Endothelial cell of umbilical vein (primary cell): ENCODE measurements at places on chromosomes 6 and 20. TPM values are rescaled to one million over a fixed set of nuclear protein-coding genes. Genes with fewer than 3 reads are reported as not detected.

GRCh38 chr6:39625209-39625608 is 100.0 kb downstream of the KIF6 start:
- no peak for DNase-seq

Gene PCNA
- 161 and 175 TPM in 2 replicates for total RNA-seq

DNA sequence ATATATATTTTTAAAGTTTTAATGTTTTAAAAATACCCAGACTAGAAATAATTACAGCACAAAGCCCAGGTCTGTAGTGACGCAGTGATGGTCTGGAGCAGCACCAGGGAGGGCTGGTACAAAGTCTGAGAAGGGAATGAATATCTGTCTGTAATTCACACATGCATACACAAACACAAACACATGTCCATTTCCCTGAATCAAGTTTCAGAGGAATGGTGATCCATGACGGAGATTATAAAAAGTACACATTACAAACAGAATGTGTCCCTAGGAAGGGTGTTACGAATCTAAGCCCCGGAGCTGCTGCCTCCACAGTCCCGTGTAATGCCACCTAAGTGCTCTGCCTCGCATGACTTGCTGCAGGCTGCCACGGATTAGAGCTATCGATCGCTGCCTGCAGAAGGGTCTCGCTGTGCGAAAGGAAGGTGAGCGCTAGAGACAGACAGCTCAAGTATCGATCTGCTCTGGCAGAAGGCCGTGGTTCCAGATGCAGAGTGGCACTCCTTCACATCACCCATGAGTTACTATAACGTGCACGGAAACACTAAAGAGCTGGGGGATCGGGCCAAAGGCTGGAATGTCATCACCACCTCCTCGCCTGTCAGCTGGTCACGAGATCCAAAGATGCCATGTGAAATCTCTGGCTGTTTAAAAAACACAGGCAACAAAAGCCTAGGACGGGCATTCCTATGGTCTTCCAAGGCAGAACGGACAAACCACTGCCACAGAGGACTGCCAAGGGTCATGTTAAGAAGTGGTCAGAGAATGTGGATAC is 87.1 kb downstream of the INSM1 start:
- no peak for DNase-seq

DNA sequence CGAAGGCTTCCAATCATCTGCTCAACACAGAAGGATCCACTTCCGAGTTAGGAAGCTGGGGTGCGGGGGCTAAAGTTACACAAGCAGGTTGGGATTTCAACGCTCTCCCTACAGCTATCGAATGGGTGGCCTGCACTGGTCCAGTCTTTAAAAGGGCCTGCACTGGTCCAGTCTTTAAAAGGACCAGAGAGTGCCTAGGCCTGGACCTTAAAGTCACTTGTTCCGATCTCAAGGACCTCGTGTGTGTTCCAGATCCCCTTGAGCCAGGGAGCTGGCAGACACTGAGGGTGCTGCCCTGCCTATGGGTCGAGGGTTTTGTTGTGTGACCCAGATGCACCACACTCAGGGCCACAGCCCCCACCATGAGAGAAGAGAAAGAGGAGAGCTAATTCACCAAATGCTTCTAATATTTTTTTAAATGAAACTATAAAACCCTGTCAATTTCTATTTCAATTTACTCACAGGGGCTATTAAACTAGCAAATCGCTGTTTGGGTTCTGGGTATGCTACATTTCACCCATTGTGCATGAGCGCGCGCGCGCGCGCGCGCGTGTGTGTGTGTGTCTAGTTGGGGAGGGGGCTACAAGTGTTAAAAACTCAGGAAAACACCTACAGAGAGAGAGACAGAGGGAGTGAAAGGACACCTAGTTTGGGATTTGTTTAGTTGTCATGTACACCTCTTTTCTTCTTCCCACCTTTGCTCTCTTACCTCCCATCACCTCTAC is 7.5 kb downstream of the TFAP2B start:
- DNase-seq = no peak

Gene FAM162B
- not detected in 2 replicates for total RNA-seq

- DNase-seq = no peak
Measured at GRCh38 chr20:52833901-52834300, 138.3 kb upstream of the TSHZ2 start.

Gene LAMA2
- total RNA-seq = 0.75 and 0.99 TPM in 2 replicates

GRCh38 chr6:134529921-134530320 is 212.0 kb upstream of the SGK1 start:
- DNase-seq = no peak

DNA sequence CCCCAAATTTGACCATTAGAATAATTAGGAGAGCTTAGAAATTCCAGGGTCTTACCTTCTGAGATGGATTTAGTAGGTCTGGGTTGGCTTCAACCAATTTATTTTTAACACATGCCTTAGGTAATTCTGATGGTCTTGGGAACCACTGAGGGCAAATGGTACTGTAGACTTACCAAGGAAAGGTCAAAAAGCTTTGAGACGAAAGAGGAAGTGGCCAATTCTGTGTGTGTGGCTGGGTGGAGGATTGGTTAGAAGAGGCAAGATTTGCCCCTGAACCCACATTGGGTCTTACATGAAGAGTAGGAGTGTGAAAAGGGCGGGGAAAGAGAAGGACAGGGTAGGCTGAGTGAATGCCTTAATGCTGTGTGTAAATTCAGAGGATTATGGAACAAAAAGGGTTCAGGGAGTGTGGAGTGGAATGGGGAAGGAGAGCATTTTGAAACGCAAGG is 2.7 kb downstream of the ITCH start:
- DNase-seq = no peak

- DNase-seq = no peak
Measured at GRCh38 chr6:162852840-162853577, 125.2 kb downstream of the PACRG start.

Gene IL20RA
- total RNA-seq = not detected in 2 replicates

- DNase-seq = no peak
Measured at GRCh38 chr6:109527989-109528388, 45.0 kb upstream of the ZBTB24 start.

GRCh38 chr20:64156136-64156885 is 7.9 kb upstream of the MYT1 start:
- no peak for DNase-seq

GRCh38 chr20:45419188-45420091 is 3.5 kb downstream of the PIGT start:
- DNase-seq = peak; percentile 98

Gene EGFL8
- 12.6 and 13.6 TPM in 2 replicates for total RNA-seq

Gene PKHD1
- not detected in 2 replicates for total RNA-seq

GRCh38 chr6:32075781-32076180 is 33.4 kb downstream of the TNXB start:
- no peak for DNase-seq

DNA sequence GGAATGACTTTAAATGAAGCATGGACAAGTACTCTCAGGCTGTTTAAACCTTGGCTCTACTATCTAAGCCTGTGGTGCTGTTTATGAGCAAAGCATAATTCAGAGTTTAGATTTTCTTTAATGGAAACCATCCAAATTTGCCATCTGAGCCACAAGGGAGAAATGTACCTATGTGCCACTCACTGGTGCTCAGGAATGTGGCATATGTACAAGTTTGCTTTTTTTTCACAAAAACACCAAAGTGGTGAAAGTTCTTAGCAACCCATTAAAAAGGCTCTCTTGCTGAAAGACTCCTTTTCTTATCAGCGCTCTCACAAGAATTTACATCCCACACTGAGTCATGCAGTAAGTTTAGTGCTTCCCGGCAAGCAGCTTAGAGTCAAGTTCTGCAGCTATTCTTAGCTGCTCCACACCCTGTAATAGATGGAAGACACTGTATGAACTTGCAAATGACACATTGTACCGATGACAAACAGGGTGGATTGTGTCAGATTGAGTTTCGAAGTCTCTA is 57.3 kb upstream of the MLIP start:
- peak; percentile 82 for DNase-seq

GRCh38 chr20:32536851-32537656 is 48.1 kb downstream of the NOL4L start:
- DNase-seq = no peak

- DNase-seq = no peak
Measured at GRCh38 chr6:149228311-149228955, 89.1 kb upstream of the TAB2 start.
